Endothelial cell of umbilical vein (primary cell): ENCODE measurements at places on chromosomes 5 and 9. TPM values are rescaled to one million over a fixed set of nuclear protein-coding genes. Genes with fewer than 3 reads are reported as not detected.

The MEGF10 gene
- total RNA-seq: 0.21 and 1.00 TPM in 2 replicates

The SHOC1 gene
- not detected in 2 replicates for total RNA-seq

The LPAR1 gene
- 0.88 and 2.4 TPM in 2 replicates for total RNA-seq

The GPX3 gene
- 3.5 and 5.1 TPM in 2 replicates for total RNA-seq

The DCTN4 gene
- total RNA-seq: 42.8 and 47.3 TPM in 2 replicates

The PAEP gene
- not detected in 2 replicates for total RNA-seq

- no peak for DNase-seq
Observed at GRCh38 chr5:132389051-132389331, 19.5 kb downstream of the SLC22A5 start.

DNA sequence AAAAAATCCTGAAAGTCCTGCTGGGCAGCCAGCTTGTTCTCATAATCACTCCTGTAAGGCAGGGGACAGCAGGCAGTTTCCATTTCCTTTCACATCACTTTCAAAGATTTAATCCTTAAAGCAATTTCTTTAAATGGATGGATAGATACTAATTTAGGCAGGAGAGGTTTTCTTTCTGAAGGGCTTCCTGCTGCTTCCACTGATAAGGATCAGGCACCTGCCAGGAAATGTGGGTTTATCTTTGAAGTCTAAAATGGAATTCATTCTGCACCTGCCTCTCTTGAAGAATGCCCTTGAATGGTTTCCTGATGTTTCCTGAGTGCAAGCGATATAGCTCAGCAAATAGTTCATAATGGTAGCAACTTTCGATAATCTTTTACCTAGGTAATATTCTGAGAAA, 64.5 kb downstream of the STARD4 start:
- DNase-seq: peak; percentile 10

GRCh38 chr5:40112875-40113274, 566.8 kb upstream of the PTGER4 start:
- DNase-seq: no peak

DNA sequence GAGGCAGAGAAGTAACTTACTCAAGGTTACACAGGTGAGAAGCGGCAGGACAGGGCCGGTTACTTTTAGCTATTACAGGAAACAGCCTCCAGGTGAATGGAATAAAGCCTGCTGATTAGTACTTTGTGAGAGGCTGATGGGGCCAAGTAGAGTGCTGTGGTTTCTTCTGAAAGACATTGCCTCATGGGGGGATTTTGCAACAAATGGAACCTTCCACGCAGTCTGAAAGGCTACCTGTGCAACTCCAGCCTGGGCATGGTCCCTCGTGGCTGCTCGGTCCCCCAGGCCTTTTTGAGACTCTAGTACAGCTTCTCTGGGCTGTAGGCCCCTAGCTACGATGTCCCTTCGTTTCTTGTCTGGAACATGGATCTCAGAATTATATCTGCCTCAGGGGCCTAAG, 2.0 kb downstream of the TMEM268 start:
- DNase-seq: no peak

DNA sequence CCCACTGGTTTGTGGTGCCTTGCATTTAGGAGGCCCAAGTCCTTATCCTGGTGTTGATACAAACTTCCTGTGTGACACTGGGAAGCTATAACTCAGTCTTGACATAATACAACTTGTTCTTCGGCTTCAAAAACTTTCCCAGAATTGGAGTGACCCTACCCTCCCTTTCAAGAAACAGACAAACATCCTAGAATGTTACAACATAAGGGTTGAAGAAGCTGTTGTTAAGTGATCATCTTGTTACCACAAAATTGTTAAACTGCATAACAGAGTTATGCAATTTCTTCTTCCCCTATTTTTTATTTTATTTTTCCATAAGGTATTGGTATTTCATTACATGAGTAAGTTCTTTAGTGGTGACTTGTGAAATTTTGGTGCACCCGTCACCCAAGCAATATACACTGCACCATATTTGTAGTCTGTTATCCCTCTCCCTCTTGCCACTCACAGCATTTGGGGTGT, 21.3 kb downstream of the TLR4 start:
- no peak for DNase-seq

DNA sequence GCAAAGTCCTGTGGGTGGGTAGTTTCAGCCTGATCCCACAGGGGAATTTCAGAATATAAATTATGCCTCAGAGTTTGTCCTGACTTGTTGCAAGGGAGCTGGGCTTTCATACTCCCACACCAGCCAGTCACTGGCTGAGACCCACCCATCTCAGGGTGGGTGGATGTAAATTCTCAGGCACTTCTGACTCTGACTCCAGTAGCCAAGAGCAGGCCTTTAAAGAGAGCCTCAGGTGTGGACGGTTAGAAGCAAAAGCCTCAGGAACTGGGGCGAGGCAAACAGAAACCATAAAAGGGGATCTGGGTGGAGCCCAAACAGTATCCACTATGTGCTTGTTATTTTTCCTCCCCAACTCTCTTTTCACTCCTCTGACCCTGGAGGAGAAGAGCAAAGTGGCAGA, 28.6 kb upstream of the FBXW11 start:
- no peak for DNase-seq

DNA sequence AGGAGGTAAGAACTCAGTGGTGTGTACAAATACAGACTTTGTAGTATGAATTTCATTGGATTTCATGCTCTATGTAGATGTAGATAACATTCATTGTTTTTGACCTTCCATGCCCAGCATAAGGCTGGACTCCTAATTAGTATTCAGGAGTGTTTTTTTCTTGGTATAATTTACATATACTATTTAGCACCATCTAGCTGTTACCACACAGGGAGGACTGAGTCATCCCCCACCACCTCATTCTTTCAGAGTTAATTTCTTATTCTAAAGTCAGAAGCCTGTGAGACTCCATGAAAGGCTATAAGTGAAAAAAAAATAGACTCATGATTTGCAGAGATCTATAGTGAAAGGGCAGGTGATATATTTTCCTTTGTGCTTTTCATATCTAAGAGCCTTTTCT, 555.0 kb downstream of the PRR16 start:
- no peak for DNase-seq

GRCh38 chr5:10735569-10736276, 25.3 kb downstream of the DAP start:
- DNase-seq: no peak

- no peak for DNase-seq
Observed at GRCh38 chr9:129434187-129434586, 186.7 kb downstream of the C9orf50 start.

GRCh38 chr5:33170411-33170810, 270.4 kb upstream of the TARS1 start:
- no peak for DNase-seq

GRCh38 chr9:129242971-129243561, 65.0 kb upstream of the IER5L start:
- DNase-seq: no peak
